Fibroblast of villous mesenchyme (primary cell): ENCODE measurements at places on chromosomes 2 and 18.

DNA sequence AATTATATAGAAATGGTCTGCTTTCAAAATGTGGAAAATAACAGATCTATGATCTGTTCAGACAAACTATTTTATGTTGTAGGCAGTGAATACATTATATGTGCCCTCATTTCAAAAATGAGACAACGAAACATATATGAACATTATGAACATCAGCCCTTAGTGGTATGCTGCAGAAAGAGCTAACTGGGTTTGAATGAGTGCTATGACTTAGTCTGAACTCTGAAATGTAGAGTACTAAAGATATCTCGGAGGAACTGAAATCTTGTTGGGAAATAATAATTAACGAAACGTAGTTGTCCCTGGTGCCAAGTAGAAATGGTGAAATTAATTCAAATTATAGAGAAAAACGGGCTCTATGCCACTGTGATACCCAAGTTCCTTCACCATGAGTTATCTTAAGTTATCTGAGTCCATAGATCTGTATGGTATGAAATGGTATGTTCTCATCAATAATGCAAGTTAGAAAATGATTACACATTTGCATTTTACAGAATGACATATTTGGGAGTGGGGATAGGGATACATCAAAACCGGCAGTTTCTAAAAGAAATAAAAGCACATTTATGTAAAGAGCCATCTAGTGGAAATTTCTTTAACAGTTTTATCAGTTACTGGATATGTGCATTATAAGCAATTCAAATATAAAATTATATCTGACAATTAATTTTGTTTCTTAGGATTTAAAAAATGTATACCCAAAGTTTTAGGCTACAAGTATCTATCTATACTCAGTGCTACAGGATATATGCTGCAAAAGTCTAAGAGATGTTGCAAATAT is 26.7 kb downstream of the STARD6 start:
- DNase-seq: no peak

GRCh38 chr2:127406454-127406853 is 11.8 kb upstream of the PROC start:
- DNase-seq: no peak

DNA sequence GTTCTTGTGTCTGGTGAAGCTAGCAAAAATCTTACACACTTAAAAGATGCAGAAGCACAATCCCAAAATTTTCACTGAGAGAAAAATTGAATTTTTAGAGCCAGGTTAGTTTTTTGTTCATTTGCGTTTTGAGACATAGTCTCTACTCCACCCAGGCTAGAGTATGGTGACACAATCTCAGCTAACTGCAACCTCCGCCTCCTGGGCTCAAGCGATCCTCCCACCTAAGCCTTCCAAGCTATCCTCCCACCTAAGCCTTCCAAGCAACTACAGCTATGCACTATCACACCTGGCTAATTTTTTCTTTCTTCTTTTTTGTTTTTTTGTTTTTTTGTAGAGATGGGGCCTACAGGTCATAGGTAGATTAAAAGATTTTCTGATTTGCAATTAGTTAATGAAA is 113.1 kb upstream of the RAB6C start:
- DNase-seq: no peak

DNA sequence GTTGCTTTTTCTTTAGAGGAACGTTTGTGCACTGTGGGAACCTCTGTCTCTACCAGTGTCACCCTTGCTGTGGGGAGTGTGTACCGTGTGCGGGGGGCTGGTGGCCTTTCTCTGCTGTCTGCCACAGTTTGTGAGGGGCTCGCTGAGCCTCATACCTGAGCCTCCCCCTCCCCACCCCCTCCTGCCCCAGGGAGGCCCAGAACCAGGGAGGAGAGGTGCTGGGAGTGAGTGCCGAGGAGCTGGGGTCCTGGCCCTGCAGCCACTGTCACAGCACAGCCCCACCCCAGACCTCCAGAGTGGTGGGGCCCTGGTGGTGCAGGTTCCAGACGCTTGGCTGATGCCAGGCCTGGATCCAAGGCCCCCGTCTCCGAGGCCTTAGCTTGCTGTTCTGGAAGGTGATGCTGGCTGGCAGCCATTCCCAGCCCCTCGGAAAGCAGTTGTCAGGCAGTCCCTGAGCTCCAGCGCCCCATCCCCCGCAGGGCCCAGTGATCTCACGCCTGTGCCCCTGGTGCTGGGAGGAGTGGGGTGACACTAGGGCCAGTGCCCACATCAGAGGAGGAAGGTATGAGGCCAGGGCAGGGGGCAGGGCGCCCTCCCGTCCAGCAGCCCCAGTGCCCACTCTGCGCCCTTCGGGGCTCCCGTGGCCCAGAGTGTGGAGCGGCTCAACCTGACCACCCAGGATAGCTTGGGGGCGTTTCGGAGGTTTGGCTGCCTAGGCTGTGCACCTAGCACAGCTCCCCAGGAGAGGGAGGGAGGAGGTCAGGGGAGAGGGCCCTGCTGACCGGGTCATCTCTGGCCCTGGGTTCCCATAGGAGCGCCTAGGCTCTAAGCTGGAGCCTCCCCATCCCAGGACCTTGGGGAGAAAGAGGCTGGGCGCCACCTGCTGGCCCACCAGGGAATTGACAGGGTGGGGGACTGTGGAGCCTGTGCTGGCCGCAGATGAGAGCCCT is 53.0 kb upstream of the ALPP start:
- peak; percentile 52 for DNase-seq

DNA sequence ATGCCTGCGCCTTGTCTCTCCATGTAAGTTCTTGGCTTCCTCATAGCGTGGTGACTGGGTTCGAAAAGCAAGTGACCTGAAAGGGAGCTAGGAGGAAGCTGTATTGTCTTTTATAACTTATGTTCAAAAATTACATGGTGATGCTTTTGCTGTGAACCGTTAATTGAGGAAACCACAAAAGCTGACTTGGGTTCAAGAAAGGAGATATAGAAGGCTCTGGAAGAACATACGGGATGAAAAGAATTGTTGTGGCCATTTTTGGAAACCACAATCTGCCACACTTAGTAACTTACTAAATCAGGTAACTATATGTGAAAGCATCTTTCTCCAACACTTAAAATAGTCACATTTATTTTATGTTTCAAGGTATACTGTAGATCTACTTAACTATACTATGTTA is 177.0 kb upstream of the RBMS1 start:
- no peak for DNase-seq

DNA sequence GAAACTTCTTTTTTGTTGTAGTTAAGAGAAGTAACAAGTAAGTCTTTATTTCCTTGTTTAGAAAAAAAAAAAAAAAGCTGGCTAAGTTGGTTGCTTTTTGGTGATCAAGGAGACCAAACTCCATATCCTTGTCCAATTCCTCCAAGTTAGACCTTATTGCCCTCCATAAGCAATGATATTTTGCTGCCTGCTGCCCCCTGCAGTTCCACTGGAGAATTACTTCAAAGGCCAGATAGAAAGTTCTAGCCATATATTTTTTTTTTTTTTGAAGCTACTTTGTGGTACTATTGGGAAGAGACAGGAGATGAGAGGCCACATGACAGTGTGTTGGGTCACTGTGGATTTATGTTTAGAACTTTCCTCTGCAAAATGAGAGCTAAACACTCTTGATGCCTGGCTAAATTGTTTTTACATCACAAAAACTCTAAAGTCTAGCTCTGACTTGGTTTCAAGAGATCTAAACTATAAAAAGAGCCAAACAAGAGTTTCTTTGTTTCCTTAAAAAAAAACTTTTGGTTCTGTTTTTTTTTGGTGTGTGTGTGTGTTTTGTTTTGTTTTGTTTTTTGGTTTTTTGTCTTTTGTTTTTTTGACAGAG is 80.7 kb upstream of the RASGRP3 start:
- DNase-seq: peak; percentile 55

- DNase-seq: no peak
These were observed 254.9 kb downstream of the PIEZO2 start for GRCh38 chr18:10894501-10894900.

- peak; percentile 3 for DNase-seq
These were observed 20.5 kb downstream of the FTCDNL1 start for GRCh38 chr2:199830531-199830930.

DNA sequence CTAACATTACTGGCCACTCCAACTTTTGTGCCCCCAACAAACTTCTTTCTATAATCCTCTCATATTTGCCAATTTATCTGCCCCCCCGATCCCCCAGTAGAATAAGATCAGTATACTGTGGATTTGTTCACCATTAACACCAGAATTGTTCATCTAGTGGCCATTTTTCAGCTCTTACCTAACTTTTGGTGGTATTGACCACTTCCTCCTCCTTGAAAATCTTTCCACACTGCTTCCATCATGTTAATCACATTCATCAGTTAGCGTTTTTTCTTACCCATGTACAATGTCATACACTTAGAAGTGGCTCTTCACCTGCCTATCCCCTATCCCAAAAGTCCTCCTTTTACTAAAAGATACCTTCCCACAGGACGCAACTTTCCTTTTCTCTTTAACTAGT is 6.1 kb downstream of the IMPACT start:
- no peak for DNase-seq

DNA sequence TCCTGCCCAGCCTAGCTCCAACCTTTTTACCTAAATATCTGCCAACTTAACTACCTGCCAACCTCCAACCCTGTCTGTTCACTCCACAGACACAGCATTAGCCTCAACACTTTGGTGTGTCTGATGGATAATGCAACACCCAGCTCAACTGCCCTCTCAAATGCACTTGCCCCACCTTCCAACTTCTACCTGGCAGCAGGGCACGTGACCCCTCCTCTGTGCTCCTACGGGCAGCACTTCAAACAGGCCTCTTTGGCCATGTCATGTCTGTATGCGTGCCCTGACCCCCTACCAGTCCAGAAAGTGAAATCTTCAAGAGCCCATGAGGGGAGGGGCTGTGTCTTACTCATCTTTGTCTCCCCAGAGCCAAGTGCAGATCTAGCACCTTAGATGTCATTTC is 25.5 kb downstream of the RNF149 start:
- no peak for DNase-seq

GRCh38 chr18:7592305-7593071 is 25.4 kb downstream of the PTPRM start:
- no peak for DNase-seq

DNA sequence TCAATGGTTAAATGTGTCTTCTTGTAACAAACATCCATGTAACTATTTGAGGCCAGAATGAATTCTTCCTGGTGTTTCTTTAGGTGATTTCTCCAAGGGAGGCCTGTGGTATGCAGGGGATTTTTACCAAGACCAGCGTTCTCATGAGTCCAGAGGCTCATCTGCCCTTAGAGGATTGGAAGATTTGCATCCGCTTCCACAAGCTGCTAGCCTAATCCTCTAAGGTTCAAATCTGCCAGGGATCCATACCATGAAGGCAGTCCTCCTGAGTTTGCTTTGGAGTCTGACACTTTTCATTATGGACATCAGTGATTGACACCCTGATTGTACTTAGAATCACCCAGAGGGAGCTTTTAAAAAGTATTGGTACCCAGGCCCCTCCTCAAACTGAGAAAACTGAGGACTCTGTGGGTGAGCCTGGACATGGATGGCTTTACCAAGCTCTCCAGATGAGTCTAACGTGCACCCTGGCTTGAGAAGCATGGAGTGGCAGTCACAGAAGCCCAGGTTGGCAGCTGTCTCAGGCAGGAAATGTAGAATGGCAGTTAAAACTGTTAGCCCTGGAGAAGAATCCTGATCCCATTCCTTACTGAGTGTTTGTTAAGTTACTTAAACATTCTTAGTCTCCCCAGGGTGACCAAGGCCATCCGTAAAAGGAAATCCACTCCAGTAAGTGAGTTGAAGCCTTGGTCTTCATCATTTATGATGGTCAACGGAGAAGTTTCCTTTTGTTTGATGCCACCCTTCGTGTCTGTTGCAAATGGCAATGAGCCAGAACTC is 95.3 kb upstream of the RMDN2 start:
- no peak for DNase-seq

GRCh38 chr18:58069721-58070292 is 25.8 kb downstream of the NEDD4L start:
- DNase-seq: no peak

GRCh38 chr2:196944570-196944969 is 18.1 kb upstream of the PGAP1 start:
- no peak for DNase-seq

- no peak for DNase-seq
These were observed 678.1 kb upstream of the SLC8A1 start for GRCh38 chr2:41129988-41130387.

- no peak for DNase-seq
These were observed 162.9 kb upstream of the KYNU start for GRCh38 chr2:142714600-142714999.

- DNase-seq: peak; percentile 43
These were observed 146.7 kb downstream of the MYO3B start for GRCh38 chr2:170324640-170325046.
